ENCODE measurements at places on chromosomes 2 and 18. TPM values are rescaled to one million over a fixed set of nuclear protein-coding genes. Genes with fewer than 3 reads are reported as not detected.
A peak's percentile ranks its signal among the peaks of the same experiment; 100 is the strongest.

The KCNF1 gene
- total RNA-seq: 1.1 TPM

The DOCK10 gene
- total RNA-seq: 5.4 TPM

The ARMC9 gene
- total RNA-seq: 24.3 TPM

The SS18 gene
- total RNA-seq: 204 TPM

The TDRD15 gene
- total RNA-seq: not detected

The SLC5A7 gene
- 2.9 TPM for total RNA-seq

DNA sequence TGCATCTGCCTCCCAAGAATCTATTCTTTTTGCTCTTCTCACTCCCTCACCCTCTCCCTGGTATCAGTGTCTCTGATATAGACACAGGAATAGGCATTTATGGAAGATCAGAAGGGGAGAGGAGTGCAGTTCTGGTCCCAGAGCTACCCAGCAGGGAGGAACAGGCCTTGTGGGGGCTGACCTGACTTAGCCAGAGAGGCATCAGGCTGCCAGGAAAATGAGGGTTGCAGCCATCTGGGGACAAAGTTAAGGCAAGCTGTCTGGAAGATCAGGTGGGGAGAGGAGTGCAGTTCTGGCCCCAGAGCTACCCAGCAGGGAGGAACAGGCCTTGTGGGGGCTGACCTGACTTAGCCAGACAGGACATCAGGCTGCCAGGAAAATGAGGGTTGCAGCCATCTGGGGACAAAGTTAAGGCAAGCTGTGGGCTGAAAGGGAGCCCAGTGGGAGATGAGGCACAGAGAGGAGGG, 69.9 kb upstream of the HK2 start:
- no peaks in the 10 kb centered on the region for H3K36me3 ChIP-seq
- no peak overlapping the region for H3K27ac ChIP-seq
- no peak overlapping the region for H3K4me3 ChIP-seq
- no peak for DNase-seq
- no peaks in the 10 kb centered on the region for H3K4me1 ChIP-seq
- no peaks in the 10 kb centered on the region for H3K27me3 ChIP-seq

DNA sequence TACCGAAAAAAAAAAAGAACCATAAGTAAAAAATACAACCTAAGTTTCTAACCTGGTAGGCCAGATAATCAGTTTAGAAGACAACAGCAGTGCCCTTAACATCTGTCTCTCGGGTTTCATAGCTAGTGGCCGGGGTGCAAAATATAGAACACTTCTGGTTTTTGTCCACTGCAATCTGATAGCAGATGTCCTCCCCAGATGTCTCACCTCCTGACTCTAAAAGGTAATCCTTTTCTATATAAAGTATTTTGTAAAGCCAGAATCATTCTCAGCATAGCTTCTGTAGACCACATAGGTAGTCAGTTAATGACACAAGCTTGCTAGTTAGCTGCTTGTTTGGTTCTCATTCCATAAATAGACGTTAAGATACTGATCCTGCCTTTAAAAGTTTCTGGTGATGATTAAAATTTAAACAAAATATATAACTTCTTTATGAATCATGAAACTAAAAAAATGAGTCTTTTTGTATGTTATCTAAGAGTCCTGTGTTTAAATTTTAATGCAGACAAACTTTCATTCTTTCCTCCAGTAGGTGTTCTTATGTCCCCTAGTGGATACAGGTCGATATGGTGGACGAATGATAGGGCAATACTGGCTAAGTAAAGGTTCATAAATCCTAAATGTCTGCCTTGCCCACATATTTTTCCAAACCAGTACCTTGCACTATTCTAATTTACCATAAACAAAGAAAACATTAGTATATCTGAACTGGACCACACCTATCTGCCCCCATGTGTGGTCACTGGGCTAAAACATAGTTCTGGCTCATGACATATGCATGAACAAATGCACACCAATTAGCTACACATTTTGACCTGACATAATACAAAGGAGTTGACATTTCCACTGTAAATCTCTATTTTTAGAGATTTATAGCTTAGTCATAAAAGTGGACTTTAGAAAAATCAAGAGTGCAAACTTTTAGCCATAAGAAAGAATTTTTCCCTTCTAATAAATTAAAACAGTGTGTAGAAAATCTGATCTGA, 171.0 kb downstream of the SRBD1 start:
- no peaks in the 10 kb centered on the region for H3K27me3 ChIP-seq
- no peak overlapping the region for H3K4me3 ChIP-seq
- H3K4me1 ChIP-seq: peaks cover 7% of the 10 kb centered on the region
- H3K27ac ChIP-seq: no peak overlapping the region

GRCh38 chr18:22432657-22433137, 15.0 kb upstream of the CTAGE1 start:
- H3K4me3 ChIP-seq: no peak overlapping the region
- peak; percentile 80 for DNase-seq
- H3K4me1 ChIP-seq: no peaks in the 10 kb centered on the region

DNA sequence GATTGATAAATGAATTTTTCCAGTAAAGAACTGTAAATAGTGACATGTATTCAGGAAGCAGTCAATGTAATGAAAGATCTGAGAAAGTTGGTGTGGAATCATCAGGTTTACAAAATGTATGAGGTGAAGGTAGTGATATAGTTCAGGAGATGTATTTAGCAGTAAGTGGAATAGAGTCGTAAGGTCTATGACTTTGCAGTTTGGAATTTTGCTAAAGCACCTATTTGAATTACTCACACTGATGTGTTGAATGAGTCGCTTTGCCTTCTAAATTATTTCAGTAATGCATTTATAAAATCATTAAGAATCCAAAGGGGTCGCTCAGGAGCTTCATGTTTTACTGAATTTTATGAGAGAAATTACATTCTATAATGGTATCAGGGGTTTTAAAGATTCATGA, 713.7 kb downstream of the DSC3 start:
- H3K36me3 ChIP-seq: no peaks in the 10 kb centered on the region
- no peak overlapping the region for H3K27ac ChIP-seq
- H3K4me3 ChIP-seq: no peak overlapping the region
- no peaks in the 10 kb centered on the region for H3K27me3 ChIP-seq
- no peak for DNase-seq
- H3K4me1 ChIP-seq: no peaks in the 10 kb centered on the region

DNA sequence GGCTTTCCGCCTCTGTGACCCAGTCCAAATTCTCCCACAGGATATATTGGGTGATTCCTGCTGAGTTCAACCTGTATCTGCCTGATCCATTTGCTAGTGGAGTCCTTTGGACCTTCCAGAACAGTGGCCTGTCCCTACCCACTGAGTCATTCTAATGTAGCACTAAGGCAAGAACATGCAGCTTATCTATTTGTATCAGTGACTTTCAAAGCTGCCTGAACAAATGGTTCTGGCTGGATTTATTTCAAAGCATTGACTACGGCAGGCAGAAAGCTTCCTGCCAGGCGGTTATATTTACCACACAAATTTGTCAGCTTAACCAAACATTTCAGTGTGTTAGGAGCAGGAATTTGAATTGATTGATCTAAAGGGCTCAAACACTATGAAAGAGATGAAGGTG, 613.4 kb downstream of the DCC start:
- no peaks in the 10 kb centered on the region for H3K36me3 ChIP-seq
- no peak overlapping the region for H3K27ac ChIP-seq
- H3K4me1 ChIP-seq: no peaks in the 10 kb centered on the region
- no peak overlapping the region for H3K4me3 ChIP-seq
- no peaks in the 10 kb centered on the region for H3K27me3 ChIP-seq
- DNase-seq: no peak

- no peaks in the 10 kb centered on the region for H3K4me1 ChIP-seq
- DNase-seq: no peak
- no peaks in the 10 kb centered on the region for H3K36me3 ChIP-seq
These were observed 103.9 kb upstream of the GULP1 start for GRCh38 chr2:188187726-188188125.

- H3K4me1 ChIP-seq: no peaks in the 10 kb centered on the region
- H3K4me3 ChIP-seq: no peak overlapping the region
- H3K27me3 ChIP-seq: no peaks in the 10 kb centered on the region
- no peaks in the 10 kb centered on the region for H3K36me3 ChIP-seq
- DNase-seq: no peak
These were observed 45.7 kb downstream of the SPP2 start for GRCh38 chr2:234096164-234096563.

DNA sequence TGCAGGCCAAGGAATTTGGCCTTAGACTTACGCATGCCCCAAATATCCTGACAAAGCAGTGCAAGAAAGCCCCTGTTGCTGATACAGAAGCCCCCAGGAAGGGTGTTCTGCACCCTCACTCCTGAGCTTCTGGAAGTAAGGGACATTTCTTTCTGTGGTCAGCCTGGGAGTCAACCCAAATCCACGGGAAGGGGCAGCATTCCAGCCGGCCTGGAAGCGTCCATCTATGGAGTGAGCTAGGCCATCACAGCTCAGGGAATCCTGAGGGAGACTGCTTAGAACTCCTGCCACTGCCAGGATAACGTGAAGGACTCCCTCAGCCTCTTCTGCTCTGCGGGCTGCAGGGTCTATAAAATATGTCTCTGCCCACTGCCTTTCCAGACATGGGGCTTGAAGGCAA, 173.9 kb downstream of the ANAPC1 start:
- no peak for DNase-seq
- no peaks in the 10 kb centered on the region for H3K27me3 ChIP-seq
- H3K4me1 ChIP-seq: peaks cover 15% of the 10 kb centered on the region

DNA sequence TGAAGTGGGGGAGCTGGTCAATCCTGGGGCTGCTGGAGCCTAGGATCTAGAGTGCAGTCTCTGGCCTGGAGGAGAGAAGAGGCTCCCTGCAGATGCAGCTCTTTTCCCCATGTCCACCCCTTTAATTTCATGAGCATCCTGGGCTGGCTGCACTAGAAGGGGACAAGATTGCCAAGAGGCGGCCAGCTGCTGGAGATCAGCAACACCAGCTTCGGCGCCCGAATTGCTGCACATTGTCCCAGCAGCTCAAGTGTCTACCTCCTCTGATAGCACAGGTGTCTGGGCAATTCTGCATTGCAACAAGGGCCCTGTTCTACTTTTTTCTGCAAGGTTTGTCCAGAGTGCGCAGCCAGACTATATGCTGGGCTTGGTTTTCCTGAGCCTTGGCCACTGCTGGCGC, 125.7 kb downstream of the AGAP1 start:
- no peak overlapping the region for H3K27ac ChIP-seq
- H3K4me1 ChIP-seq: peaks cover 9% of the 10 kb centered on the region
- no peaks in the 10 kb centered on the region for H3K27me3 ChIP-seq
- no peaks in the 10 kb centered on the region for H3K36me3 ChIP-seq

- no peaks in the 10 kb centered on the region for H3K36me3 ChIP-seq
- H3K27ac ChIP-seq: no peak overlapping the region
- H3K4me1 ChIP-seq: no peaks in the 10 kb centered on the region
- H3K4me3 ChIP-seq: no peak overlapping the region
- no peak for DNase-seq
These were observed 164.2 kb downstream of the NAPG start for GRCh38 chr18:10690035-10690329.

- H3K4me3 ChIP-seq: no peak overlapping the region
- H3K36me3 ChIP-seq: no peaks in the 10 kb centered on the region
- no peak overlapping the region for H3K27ac ChIP-seq
- no peak for DNase-seq
- no peaks in the 10 kb centered on the region for H3K27me3 ChIP-seq
- H3K4me1 ChIP-seq: no peaks in the 10 kb centered on the region
These were observed 45.8 kb upstream of the HS6ST1 start for GRCh38 chr2:128364441-128364911.

GRCh38 chr2:150997702-150998440, 263.8 kb downstream of the RBM43 start:
- no peak for DNase-seq
- no peaks in the 10 kb centered on the region for H3K27me3 ChIP-seq

DNA sequence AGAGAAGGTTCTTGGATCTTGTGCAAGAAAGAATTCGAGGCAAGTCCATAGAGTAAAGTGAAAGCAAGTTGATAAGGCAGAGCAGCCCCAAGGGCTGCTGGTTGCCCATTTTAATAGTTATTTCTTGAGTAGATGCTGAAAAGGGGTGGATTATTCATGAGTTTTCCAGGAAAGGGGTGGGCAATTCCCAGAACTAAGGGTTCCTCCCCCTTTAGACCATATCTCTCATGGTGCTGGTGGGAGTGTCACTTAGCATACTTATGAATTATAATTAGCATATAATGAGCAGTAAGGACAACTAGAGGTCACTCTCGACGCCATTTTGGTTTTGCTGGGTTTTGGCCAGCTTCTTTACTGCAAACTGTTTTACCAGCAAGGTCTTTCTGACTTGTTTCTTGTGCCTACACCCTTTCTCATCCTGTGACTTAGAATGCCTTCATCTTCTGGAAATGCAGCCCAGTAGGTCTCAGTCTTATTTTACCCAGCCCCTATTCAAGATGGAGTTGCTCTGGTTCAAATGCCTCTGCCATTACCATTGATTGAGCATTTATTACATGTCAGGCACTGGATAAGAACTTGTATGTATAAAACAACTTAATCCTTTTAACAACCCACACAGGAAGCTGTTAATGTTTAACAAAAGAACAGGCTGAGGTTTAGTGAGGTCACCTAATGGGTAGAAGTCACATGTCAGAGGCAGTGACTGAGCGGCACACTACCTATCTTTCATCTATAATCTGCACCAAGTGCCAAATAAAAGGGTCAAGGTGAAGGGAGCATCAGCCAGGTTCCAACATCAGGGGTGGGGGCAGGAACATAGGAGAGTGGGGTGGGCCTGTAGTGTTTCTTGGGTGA, 250.9 kb downstream of the ICOS start:
- H3K36me3 ChIP-seq: no peaks in the 10 kb centered on the region
- DNase-seq: no peak
- H3K27ac ChIP-seq: no peak overlapping the region
- H3K4me1 ChIP-seq: no peaks in the 10 kb centered on the region

DNA sequence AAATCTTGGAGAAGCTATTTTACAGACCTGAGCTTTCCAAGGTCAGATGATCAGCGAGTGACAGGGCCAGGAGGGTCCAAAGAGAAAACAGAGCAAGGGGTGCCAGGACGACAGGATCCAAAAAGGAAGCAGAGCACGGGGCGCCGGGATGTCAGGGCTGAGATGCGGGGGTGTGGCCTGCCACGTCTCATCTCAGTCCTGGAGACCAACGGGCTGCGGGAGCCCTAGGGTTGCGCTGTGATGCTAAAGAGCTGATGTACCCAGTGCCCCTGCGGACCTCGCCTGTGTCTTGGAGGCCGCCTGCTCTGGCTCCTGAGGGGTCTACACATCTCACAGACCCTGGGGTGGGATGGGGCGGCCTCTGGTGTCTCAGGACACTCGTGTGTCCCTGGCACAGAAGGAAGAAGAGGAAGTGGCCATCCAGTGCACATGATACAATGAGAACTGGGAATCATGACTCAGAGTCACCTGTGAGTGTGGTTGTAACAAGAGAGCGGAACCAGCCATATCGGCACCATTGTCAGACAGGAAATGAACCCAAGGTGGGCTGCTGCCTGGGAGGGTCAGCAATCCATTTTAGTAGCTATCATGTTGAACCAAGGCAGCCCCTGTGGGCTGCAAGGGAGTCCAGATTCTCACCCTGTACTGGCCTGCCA, 97.8 kb downstream of the MYT1L start:
- H3K27me3 ChIP-seq: no peaks in the 10 kb centered on the region
- H3K4me1 ChIP-seq: no peaks in the 10 kb centered on the region
- H3K4me3 ChIP-seq: no peak overlapping the region
- no peak for DNase-seq

- no peaks in the 10 kb centered on the region for H3K27me3 ChIP-seq
- no peak overlapping the region for H3K4me3 ChIP-seq
- DNase-seq: no peak
- H3K36me3 ChIP-seq: no peaks in the 10 kb centered on the region
- H3K4me1 ChIP-seq: no peaks in the 10 kb centered on the region
These were observed 34.0 kb upstream of the MREG start for GRCh38 chr2:216047397-216047796.

GRCh38 chr2:120605231-120605935, 130.3 kb upstream of the GLI2 start:
- H3K4me3 ChIP-seq: no peak overlapping the region
- H3K4me1 ChIP-seq: no peaks in the 10 kb centered on the region
- H3K36me3 ChIP-seq: no peaks in the 10 kb centered on the region
- DNase-seq: no peak
- no peak overlapping the region for H3K27ac ChIP-seq
